ENCODE measurements at places on chromosomes 5 and 9.
A peak's percentile ranks its signal among the peaks of the same experiment; 100 is the strongest.

DNA sequence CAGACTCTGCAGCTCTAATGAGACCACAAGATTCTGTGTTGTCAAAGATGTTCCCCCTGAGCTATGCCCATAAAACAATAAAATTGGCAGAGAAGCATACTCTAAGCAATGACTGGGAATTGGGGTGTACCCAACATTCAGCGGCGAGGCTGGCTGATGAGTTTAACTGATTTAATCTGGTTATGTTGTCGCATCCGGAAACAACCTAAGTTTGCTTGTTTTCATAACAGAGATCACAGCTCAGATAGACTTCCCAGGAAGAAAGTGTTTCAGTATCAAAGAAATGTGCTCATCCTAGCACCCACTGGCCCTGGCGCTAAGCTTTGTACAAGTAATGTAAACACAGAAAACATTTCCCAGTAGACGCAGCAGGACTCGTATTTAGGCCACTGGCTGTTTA lies 7.4 kb downstream of the SEMA5A start:
- peak; percentile 8 for DNase-seq

- DNase-seq, result no peak
Observed at GRCh38 chr5:9020996-9021395, 524.9 kb downstream of the SEMA5A start.

GRCh38 chr9:115482747-115483146 lies 364.8 kb upstream of the TNC start:
- DNase-seq, result no peak

- DNase-seq, result no peak
Observed at GRCh38 chr5:53422539-53422938, 57.9 kb upstream of the FST start.

- no peak for DNase-seq
Observed at GRCh38 chr5:2003206-2003605, 120.5 kb upstream of the IRX4 start.

GRCh38 chr9:87095951-87096350 lies 148.6 kb upstream of the GAS1 start:
- no peak for DNase-seq

DNA sequence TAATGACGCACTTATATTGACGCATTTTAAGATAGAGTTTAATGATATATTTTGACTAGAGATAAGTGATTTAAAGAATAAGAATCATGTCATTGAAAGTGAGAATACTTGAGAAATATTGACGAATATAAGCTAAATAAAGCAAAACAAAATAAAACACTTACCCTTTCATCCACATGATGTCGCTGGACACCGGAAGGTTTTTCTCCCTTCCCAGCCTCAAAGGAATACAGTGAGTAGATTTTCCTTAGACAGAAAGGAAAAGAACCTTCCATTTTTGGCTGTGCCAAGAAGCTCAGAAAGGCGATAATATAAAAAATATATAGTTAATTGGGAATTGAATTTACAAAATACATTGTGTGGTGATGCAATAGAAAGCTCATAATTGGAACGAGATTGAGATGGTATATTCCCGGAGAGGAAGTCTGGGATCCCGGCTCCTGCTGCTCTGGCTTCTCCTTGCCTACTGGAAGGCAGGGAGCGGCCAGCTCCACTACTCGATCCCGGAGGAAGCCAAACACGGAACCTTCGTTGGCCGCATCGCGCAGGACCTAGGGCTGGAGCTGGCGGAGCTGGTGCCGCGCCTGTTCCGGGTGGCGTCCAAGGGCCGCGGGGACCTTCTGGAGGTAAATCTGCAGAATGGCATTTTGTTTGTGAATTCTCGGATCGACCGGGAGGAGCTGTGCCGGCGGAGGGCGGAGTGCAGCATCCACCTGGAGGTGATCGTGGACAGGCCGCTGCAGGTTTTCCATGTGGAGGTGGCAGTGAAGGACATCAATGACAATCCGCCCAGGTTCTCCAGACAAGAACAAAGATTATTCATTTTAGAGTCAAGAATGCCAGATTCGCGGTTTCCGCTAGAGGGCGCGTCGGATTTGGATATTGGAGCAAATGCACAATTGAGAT lies at the start of gene PCDHA5:
Gene PCDHA5 (plus strand): TSS at position 239 of the 906 bp plus-strand sequence.
- no peak for DNase-seq

DNA sequence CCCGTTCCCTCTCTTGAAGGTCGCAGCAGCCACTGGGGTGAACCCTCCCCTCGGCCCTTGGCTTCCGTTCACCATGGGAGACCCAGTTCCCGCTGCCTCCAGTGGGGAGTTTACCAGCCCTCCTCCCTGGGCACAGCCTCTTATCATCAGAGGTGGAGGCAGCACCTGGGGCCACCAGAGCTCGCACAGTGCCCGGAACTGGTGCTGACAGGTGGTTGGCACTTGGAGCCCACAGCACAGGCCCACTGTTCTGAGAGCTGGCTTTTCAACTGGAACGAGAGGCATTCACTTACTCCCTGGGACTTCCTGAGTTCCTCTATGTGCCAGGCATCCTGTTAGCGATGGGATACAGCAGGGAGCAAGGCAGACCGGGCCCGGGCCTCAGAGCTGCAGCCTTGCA lies 106.8 kb upstream of the FCN2 start:
- no peak for DNase-seq

GRCh38 chr5:50963971-50964745 lies 297.7 kb downstream of the PARP8 start:
- no peak for DNase-seq

GRCh38 chr9:130672466-130672865 lies 8.1 kb downstream of the PRDM12 start:
- no peak for DNase-seq

DNA sequence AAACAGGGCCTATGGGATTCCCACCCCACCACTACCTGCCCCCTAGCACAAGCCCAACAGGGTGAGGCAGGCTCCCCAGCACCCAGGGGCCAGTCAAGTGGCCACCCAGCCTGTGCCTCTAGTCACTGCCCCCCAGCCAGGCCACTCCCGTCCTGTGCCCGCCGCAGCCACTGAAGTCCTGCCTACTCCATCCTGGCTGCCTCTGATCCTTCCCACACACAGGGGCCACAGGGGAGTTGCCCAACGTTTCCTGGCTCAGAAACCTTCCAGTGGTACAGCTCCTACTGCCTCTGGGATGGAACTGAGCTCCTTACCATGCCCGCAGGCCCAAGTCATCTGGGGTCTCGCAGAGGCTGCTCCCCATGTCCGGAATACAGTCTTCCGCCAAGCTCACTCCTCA lies 70.2 kb upstream of the STXBP1 start:
- no peak for DNase-seq

GRCh38 chr9:136092353-136092650 lies 2.8 kb downstream of the NACC2 start:
- no peak for DNase-seq

DNA sequence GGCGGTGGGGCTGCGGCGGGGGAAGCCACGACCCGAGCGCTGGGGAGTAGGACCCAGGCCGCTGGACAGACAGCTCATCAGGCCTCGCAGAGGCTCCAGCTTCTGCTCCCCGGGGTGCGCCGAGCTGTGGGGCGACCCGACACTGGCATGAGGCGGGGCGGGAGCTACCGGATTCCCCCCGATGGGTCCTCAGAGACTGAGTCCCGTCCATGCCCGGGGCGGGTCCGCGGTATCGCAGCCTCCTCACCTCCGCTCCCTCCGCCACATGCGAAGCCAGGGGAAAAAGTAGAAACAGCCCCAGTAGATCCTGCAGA lies 2.6 kb upstream of the CCL27 start:
- DNase-seq, result no peak

DNA sequence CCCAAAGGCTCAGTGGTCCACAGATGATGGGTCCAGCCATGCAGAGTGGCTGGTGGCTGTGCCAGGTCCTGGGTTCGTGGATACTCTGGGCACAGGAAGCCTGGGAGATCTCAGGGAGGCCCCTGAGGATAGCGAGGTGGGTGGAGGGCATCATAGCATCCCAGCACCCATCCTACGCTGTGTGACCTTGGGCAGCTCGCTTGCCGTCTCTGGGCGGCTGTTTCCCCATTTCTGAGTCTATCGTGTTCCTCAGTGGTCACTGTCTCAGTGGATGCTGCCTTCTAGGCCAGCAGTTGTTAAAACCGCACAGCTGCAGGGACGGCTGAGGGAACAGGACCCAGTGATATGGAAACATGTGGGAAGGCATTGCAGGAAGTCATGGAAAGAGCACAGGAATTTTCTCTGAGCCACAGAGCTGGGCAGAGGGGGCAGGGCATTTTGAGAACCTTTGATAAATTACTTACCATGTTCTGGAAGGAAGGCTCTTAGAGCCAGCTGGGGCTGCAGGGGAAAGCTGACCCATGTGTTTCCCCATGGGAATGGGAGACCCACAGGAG lies 86.4 kb upstream of the COL5A1 start:
- DNase-seq, result no peak

DNA sequence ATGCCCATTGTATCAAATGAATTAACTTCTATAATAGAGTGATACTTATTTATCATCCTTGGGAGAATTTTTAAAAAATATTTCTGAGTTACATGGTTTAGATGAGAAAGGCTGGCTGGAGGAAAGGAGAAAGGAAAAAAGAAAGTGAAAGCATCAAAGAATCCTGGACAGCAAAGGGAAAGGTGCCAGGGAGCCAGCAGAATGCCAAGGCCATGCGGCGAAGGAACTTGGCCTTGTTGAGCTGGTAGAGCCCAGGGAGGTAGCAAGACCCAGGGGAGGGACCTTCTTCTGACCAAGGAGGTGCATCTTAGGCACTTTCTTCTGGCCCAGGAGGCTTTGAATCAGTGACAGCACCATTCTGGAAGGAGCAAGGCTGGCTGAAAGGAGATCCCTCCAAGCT lies 240.5 kb downstream of the ENC1 start:
- DNase-seq, result no peak

DNA sequence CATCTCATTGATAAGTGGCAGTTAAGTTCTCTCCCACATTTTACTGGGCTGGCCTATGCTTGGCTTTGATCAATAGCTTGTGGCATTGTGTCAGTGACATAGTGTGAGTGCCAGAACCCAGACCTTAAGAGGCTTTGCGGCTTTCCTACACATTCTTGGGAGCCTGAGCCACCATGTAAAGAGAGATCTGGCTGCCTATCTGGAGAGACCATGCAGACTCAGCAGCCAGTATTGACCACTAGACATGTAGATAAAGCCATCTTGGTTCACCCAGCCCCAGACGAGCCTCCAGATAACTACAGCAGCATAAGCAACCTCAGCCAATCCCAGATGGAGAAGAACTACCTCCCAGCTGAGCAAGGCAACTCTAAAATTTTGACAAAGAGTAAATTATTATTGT lies 28.6 kb downstream of the C9orf153 start:
- no peak for DNase-seq

- DNase-seq, result no peak
Observed at GRCh38 chr5:164652276-164652660, 1146.8 kb downstream of the MAT2B start.

DNA sequence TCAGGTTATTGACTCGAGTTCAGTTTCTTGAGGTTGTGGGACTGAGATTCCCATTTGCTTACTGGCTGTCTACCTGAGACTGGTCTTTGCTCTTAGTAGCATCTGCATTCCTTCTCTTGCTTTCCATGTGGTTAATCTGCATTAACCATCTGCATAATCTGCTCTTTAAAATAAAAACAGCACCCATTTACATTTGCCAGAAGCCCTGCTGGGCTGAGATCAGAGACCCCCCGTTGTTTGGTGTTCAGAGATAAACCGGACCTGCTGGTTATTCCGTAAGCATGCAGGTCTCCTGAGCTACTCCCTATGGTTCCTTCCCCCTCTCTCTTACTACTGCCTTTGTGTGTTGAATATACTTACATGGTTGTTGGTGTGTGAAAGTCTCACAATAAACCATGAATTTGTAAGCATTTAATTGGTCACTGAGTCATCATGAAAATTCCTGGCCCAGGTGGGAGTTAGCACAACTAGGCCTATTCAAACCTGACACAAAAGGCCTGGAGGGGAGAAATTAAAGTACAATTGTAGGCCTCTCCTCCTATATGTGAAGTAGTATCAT lies 396.7 kb downstream of the MRPS30 start:
- DNase-seq, result no peak

GRCh38 chr5:132886064-132886823 lies 12.8 kb downstream of the LEAP2 start:
- DNase-seq, result no peak

- peak; percentile 85 for DNase-seq
Observed at GRCh38 chr9:121353241-121354061, 16.6 kb downstream of the STOM start.

DNA sequence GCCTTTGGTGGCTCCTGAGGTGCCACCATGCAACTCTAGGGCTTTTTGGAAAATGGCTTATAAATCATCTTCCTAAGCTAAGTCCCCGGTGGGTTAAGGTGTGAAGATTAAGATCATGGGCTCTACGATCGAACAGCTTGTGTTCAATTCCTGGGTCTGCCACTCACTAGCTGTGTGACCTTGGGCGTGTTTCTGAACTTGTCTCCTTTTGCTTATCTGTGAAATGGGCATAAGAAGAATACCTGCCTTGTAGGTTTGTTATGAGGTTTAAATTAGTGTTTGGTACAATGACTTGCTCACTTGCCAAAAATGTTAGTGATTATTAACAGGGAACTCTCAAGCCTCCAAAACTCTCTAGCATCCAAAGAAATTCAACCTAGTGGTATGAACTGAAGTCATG lies 119.2 kb upstream of the PITX1 start:
- no peak for DNase-seq

- DNase-seq, result no peak
Observed at GRCh38 chr9:37029776-37030610, 4.1 kb downstream of the PAX5 start.

DNA sequence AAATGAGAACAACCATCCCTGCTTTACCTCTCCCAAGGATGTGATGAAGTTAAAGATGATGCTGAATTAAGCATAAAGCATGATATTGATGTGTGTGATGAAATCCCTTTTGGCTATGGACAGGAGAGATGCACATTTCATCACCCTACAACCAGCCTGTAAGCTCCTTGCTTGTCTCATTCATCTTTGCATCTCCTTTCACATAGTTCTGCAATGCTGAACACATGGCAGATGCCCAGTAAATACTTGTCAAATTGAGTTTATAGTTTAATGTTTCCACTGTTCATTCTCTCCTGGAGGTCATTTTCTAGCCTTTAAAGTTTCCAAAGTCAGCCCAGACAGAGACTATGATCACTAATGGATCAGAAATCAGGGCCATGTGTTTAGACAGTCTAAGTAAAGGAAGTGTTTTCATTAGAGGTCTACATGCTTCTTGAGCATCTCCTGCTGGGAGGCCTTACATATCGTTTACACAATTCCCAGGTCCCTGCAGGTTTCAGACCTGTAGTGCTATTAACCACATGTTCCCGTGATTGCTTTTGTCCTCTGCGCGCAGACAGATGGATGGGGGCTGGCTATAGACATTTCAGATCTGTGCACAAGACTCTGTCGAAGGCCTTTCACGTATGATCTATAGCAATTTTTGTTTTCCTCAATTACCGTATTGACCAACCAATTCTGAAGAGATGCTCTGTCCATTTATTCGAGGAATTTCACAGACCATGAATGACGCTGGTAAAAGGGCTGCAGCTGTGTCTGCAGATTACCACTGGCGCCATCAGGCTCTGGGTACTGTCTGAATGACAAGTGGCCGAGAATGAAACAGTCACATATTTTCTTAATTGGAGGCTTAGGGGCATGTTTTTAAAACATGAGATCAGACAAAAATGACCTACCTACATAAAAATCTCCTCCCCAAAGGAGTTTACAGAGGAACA lies 49.0 kb upstream of the CKMT2 start:
- DNase-seq, result no peak
